ENCODE measurements at places on chromosomes 7 and 10.

DNA sequence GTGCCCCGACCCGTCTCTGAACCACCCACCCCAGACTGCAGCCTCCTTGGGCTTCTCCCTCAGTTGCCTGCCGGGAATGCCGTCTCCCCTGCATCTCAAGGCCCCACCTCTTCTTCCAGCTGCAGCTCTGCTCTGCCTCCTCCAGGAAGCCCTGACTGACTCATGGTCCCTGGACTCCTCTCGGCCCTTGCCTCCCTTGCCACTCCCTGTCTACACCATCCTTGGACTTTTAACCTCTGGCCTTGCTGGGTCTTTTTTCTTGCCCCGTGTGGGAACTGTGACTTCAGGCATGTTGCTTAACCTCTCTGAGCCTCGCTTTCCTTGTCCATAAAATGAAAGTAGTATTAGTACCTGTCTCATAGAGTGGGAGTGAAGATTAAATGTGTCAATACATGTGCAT lies 56.3 kb downstream of the C10orf105 start:
- DNase-seq, result no peak

DNA sequence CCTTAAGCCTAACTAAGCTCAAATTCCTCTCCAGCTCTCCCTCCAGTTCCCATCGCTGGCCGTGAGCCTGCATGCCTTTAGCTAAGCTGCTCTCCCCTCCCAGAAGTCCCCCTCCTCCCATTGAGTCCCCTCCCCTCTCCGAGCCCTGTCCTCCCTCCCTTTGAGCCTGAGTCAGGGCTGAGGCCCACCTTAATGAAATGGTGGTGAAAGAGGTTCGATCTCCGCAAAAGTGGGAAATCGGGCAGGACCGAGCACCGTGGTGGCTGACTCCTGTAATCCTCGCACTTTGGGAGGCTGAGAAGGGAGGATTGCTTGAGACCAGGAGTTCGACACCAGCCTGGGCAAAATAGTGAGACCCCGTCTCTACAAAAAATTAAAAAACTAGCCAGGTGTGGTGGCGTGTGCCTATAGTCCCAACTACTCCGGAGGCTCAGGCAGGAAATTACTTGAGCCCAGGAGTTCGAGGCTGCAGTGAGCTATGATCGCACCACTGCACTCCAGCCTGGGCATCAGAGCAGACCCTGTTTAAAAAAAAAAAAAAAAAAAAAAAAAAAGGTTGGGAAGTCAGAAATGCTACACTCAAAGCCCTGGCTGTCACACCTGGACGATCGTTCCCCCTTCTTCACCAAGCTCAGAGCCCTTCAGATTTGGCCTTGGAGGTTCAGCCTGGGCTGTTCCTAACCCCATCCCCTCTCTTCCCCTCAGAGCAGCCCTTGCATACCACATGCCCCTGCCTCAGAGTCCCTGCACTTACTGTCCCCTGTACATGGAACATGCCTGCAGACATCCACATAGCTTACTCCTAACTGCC lies 995 bp upstream of the CLDN3 start:
- DNase-seq, result no peak

DNA sequence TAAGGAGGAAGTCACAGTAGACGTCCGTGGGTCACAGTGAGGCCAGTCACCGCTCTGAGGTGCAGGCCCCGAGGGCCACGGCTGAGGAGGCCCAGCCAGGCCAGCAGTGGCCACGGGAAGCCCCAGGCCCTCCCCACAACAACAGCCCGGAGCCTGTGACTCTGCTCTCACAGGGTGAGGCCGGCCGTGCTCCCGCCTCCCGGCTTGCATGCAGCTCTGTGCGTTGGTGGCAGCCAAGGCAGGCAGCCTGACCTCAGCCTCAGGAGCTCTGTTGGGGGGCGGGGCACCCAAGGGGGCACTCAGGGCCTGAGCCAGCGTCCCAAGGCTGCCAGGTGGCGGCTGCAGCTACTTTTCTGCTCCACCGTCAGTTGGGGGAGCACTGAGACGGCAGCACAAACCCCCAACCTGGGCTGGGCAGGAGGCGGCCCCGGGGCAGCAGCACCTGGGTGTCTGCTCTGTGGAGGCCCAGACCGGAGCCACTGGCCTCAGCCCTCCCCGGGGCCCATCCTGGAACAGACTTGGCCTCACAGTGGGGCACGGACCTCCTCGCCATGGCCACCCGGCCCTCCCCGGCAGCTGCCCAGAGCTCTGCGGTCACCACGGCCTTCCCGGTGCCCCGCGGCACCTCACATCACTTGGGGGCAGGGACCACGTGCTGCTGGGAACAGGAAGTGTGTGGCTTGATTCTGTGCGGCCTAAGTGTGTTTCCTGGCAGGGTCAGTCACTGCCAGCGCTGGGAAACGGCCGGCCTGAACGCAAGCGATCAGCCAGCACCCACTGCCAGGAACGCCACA lies 13.3 kb downstream of the CYP2W1 start:
- no peak for DNase-seq

DNA sequence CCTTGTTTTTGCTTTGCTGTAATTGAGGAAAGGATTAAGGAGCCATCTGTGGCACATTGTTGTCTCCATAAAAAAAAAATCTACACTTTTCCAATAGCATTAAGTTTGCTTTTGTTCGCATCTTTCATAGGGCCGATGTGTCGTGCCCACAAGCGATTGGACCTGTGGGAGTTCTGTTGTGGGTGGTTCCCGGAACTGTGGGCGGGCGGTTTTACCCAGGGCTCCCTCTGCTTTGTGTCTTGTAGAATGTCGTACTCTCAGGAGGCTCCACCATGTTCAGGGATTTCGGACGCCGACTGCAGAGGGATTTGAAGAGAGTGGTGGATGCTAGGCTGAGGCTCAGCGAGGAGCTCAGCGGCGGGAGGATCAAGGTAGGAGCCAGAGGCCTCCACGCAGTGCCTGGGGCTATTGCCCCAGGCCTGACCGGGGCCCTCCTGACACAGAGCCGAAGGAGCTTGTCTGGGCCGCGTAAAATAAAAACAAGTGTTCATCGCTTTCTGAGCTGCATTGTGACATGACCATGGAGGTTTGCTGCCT lies 92.4 kb downstream of the ACTR3B start:
- no peak for DNase-seq

- no peak for DNase-seq
These were observed 20.8 kb upstream of the INSIG1 start for GRCh38 chr7:155276800-155277375.

GRCh38 chr10:26543567-26544306 lies 105.6 kb downstream of the APBB1IP start:
- DNase-seq, result no peak

GRCh38 chr7:136692221-136692620 lies 176.2 kb upstream of the CHRM2 start:
- DNase-seq, result no peak

DNA sequence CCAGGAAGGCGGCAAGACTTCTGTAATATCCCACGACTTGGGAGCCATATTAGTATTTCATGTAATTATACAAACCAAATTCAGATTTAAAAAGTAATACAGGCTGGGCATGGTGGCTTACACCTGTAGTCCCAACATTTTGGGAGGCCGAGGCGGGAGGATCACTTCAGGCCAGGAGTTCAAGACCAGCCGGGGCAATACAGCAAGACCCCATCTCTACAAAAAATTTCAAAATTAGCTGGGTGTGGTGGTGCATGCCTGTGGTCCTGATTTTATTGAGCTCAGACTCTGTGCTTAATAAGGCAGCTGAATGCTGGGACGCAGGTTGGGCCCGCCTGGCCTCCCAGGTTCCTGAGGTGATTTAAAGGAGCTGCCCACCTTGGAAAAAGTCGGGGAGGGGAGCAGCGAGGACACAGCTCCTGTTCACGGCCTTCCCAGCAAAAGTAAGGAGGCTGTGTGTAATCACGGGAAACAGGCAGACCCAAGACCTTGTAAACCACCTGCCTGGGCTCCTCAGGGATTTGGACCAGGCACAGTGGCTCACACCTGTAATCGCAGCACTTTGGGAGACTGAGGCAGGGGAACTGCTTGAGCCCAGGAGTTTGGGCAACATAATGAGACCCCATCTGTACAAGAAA lies 93.0 kb upstream of the DNAAF5 start:
- DNase-seq, result no peak

GRCh38 chr7:93407239-93407638 lies 167.3 kb downstream of the CALCR start:
- peak; percentile 26 for DNase-seq

GRCh38 chr10:82796510-82796909 lies 921.5 kb downstream of the NRG3 start:
- DNase-seq, result no peak

GRCh38 chr7:155210356-155210755 lies 87.3 kb upstream of the INSIG1 start:
- no peak for DNase-seq

DNA sequence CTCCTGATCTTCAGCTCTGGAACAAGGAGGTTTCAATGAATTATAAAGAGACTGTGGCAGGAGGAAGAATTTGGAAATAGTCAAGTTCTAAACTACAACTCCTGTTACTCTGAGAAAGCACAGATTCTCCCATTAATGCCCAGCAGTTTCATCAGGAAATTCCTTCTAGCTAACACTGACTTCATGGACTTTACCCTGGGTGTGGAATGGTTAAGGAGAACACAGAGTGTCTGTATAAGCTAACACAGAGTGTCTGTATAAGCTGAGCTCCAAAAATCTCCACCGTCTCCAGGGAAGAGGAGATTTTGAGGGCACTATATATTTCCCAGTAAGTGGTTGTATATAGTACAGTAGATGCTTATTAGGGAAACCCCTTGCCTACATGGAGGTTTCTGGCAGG lies 675.5 kb downstream of the XPNPEP1 start:
- DNase-seq, result no peak

DNA sequence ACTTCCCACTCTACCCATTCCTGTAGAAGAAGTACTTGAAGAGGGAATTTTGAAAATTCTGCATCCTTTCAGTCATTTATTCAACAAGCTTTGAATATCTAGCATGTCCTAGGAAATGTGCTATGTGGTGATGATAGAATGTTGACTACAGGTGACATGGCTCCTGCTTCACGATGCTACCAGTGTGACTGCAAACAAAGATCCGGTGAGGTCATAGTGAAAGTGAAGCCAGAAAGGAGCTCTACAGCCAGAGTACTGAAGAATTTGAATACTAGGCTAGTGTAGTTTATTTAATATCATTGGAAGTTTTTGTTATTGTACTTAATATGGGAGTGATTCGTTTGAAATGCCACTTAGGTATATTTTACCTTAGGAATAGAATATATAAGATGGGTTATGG lies 348.1 kb downstream of the TFEC start:
- no peak for DNase-seq

DNA sequence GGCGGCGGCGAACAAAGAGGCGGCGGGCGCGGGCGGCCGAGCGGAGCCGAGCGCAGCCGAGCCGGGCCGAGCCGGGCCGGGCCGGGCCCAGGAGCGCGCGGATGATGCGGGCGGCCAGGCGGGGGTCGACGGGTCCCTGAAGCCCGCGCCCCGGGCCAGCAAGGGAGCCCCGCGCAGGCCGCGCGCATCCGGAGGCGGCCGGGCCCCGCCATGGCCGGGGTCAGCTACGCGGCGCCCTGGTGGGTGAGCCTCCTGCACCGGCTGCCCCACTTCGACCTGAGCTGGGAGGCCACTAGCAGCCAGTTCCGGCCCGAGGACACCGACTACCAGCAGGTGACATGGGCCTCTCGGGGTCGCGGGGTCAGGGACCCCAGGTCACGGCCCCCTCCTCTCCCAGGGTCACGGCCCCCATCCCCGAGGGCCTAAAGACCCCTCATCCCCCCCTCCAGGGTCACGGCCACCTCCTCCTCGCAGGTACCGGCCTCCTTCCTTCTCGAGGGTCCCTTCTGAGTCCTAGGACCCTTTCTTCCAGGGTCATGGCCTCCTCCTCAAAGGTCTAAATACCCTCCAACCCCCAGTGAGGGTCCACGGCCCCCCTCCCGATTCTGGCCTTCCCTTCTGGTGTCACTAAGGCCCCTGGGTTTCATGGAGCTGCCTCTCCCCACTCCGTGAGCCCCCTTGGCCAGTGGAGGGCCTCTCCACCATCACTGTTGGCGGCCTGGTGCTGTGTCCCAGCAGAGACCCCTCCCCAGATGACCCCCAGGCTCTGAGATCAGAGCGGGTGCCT lies at the start of gene TTYH3:
TSS of gene TTYH3 (plus strand) at position 41 of the 787 bp plus-strand sequence. CDS start at position 211, 170 bp downstream.
- DNase-seq, result no peak

DNA sequence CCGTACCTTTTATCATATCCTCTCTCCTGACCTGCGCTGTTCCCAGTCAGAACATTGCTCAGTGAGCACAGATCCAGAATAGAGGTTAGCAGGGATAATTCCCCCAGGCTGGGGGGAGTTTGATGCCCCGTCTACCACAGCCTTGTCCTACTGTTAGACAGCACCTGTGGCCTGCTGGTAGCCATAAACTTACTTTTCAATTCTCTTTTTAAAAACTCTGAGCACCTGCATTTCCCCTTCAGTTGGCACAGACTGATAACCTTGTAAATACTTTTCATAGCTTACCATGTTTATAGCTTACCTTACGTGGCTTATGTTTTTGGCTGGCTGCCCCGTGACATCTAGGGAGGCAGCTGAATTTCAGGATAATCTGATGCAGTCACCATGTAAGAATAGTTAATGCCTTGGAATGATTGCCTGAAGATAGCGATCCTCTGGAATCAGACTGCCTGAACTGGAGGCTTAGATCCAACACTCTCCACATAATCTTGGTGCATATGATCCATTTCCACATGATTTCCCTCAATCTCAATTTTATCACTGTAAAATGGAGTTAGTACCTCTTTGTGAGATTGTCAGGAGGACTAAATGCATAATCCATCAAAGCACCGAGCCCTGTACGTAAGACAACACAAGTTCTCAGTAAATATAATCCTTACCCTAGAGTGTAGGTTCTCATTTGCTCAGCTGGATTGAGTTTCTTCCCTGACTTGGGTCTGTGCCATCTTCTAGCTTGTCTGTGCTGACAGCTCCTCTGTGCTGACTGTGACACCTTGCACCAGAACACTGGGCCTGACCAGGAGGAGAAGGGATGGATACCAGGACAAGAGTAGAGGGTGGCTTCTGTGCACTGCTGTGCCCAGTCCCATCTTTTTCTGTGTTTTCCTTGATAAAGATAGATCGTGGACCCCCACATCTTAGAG lies 111.7 kb upstream of the GJD4 start:
- no peak for DNase-seq

DNA sequence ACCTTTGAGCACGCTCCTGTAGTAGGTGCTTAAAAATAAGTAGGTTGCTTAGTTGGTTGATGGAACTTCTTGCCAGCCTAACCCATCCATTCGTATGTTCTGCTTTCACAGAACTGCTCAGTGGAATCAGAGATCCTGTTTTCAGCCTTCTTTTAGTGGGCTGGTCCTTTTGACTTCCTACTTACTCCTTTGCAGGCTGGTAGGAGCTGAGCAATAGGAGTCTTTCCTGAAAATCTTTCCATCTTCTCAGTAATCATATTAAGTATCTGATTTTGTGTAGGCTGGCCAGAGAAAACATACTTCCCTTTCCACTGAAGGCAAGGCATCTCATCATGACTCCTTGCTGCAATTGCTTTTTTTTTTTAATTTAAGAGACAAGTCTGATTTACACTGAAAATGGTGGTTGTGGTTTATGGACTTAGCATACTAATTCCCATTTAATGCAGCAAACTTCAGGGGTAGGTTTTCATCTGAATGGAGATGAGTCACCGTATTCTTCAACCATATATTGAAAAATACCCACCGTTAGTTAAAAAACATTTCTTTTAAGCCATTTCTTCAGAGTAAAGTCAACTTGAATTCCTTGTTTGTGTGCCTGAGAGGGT lies 208.0 kb downstream of the ZNF365 start:
- no peak for DNase-seq

- DNase-seq, result no peak
These were observed 119.8 kb upstream of the LYZL2 start for GRCh38 chr10:30749385-30749784.

Data from globus pallidus (tissue), 1 donor.